ENCODE measurements at places on chromosomes 6 and 20. TPM values are rescaled to one million over a fixed set of nuclear protein-coding genes. Genes with fewer than 3 reads are reported as not detected.

DNA sequence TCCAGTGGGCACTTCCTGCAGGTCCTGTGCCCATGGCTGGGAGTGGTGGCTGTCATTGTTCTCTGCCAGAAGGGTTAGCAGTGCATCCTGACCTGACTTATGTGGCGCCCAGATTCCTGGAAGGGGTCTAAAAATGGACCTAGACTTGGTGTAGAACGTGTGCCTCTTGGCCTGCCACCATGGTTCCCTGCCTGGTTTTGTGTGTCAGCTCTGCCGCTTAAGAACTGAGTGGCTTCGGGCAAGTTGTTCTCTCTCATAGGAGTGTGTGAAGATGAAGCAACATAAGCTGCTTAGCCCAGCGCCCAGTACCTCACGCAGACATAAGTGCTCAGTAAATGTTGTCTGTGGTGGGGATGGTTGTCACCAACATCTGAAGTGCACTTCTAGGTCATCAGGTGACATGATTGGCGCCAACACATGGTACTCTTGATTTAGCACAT lies 52.1 kb downstream of the PTPN1 start:
- DNase-seq = no peak
- H3K27ac ChIP-seq = no peak overlapping the region
- H3K27me3 ChIP-seq = no peaks in the 10 kb centered on the region

- H3K4me1 ChIP-seq = peaks cover 34% of the 10 kb centered on the region
- H3K27me3 ChIP-seq = no peaks in the 10 kb centered on the region
- DNase-seq = peak; percentile 74
- no peaks in the 10 kb centered on the region for H3K36me3 ChIP-seq
- H3K27ac ChIP-seq = peak overlapping the region; percentile 69
These were observed 62.9 kb downstream of the MRPL14 start for GRCh38 chr6:44064089-44064947.

- no peak overlapping the region for H3K27ac ChIP-seq
- no peak for DNase-seq
- H3K4me3 ChIP-seq = no peak overlapping the region
- no peaks in the 10 kb centered on the region for H3K36me3 ChIP-seq
These were observed 328.5 kb upstream of the MAP3K7 start for GRCh38 chr6:90915224-90915915.

DNA sequence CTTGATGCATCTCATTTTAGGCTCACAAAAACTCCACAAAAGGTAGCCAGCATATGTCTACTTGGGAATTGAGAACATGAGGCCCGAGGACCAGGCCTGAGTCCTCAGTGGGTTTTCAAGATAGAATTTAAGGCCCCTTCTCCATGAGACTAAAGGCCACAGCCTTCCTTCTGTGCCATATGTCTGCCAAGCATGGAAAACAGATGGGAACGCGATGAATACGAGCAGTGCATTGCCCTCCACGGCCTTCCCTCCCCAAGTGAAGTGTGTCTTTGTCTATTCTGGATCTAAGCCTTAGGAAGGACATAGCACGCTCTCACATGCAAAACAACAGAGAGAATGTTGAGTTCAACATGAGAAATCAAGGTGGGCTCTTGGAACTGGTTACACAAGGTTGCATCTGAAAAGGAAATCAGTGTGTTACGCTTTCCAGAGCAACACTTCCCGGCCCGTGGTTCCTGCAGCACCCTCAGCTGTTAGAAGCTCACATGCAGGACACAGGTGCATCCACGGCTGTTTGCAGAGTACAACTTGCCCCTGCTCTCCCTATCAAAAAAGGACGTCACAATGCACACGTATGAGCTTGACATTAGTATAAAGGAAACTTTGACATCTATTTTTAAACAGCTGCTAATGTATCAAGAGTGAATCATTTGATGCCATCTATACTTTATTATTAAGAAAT lies 229.9 kb downstream of the NRN1 start:
- no peaks in the 10 kb centered on the region for H3K36me3 ChIP-seq
- no peak overlapping the region for H3K4me3 ChIP-seq
- no peak for DNase-seq
- no peak overlapping the region for H3K27ac ChIP-seq
- H3K4me1 ChIP-seq = no peaks in the 10 kb centered on the region
- H3K27me3 ChIP-seq = no peaks in the 10 kb centered on the region

DNA sequence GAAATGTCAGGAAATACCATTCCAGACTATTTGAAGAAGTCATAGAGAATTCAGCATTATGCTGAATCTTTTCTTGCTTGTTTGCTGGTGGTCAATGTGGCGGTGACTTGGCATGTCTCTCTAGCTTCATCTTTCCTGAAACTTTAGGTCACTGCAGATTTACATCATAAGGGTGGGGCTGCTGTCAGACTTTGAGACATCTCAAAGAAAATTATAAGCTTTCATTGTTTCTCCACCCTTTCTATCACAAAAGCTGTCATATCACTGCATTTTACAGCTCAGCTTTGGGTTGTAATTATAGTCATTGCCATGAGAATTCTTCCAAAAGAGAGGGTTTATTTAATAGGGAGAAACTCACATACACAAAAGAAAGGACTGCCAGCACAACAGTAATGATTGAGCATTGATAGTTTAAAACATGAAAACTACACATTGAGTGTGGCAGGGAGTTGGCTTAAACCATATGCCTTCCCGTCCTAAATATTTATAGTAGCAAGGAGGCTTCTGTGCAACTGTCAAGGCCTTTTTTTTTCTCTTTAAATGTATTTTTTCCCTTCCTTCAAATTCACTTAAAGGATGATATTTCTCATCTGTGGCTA lies 44.7 kb upstream of the LRRC1 start:
- H3K27ac ChIP-seq = no peak overlapping the region
- no peaks in the 10 kb centered on the region for H3K36me3 ChIP-seq
- no peaks in the 10 kb centered on the region for H3K4me1 ChIP-seq
- DNase-seq = no peak

- peak overlapping the region; percentile 46 for H3K4me3 ChIP-seq
- no peaks in the 10 kb centered on the region for H3K27me3 ChIP-seq
- no peaks in the 10 kb centered on the region for H3K36me3 ChIP-seq
- H3K27ac ChIP-seq = peak overlapping the region; percentile 73
- DNase-seq = no peak
- H3K4me1 ChIP-seq = peaks cover 32% of the 10 kb centered on the region
These were observed 66.7 kb upstream of the ZNF217 start for GRCh38 chr20:53660078-53660909.

GRCh38 chr6:112008482-112008881 lies 45.4 kb upstream of the CCN6 start:
- H3K4me3 ChIP-seq = no peak overlapping the region
- no peak overlapping the region for H3K27ac ChIP-seq
- H3K27me3 ChIP-seq = no peaks in the 10 kb centered on the region

GRCh38 chr6:138486249-138487101 lies 12.8 kb downstream of the NHSL1 start:
- no peaks in the 10 kb centered on the region for H3K27me3 ChIP-seq
- no peaks in the 10 kb centered on the region for H3K36me3 ChIP-seq
- no peak for DNase-seq
- no peak overlapping the region for H3K27ac ChIP-seq
- H3K4me1 ChIP-seq = no peaks in the 10 kb centered on the region

DNA sequence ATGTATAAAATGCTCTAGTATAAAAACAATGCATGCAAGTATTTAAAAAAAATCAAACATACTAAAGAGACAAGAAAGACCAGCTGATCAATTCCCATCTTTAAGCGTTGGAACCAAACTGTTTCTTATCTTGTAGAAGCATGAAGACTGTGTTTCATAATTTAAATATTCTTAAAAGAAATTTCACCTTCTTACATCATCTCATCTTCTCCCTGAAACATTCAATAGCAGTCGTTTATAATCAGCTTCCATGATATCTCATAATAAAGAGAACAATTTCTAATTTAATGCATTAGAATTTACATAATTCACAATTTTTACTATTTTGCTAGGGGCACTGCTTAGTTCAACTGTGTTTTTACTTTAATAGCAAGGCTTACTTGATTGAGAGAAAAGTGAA lies 468.1 kb upstream of the MARCKS start:
- H3K27ac ChIP-seq = no peak overlapping the region
- no peaks in the 10 kb centered on the region for H3K36me3 ChIP-seq
- no peaks in the 10 kb centered on the region for H3K27me3 ChIP-seq
- H3K4me3 ChIP-seq = no peak overlapping the region

GRCh38 chr6:159031846-159032245 lies 12.9 kb downstream of the TAGAP start:
- H3K27ac ChIP-seq = no peak overlapping the region
- H3K27me3 ChIP-seq = no peaks in the 10 kb centered on the region
- DNase-seq = no peak
- no peaks in the 10 kb centered on the region for H3K36me3 ChIP-seq

- no peaks in the 10 kb centered on the region for H3K27me3 ChIP-seq
- no peak overlapping the region for H3K4me3 ChIP-seq
- peak overlapping the region; percentile 82 for H3K27ac ChIP-seq
- peak; percentile 79 for DNase-seq
- H3K4me1 ChIP-seq = peaks cover 3% of the 10 kb centered on the region
These were observed 83.8 kb downstream of the IYD start for GRCh38 chr6:150452428-150453243.

DNA sequence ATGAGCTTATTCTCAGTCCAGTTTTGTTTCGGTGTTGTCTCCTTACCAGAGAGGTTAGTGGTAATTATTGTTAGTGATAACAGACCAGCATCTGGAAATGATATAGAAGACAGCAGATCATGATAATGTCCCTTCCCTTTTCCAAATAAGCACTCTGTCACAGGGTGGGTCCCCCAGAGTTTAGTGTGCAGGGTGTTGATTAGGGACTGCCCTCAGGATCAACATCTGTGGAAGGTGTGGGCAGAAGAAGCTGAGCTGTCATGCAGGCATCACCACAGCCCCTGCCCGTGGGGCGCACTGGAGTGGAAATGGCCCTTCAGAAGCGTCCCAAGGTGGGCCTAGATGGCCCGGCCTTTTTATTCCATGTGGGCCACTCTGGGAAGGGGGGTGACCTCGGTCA lies 67.6 kb upstream of the DTNBP1 start:
- no peaks in the 10 kb centered on the region for H3K36me3 ChIP-seq
- no peak overlapping the region for H3K4me3 ChIP-seq

DNA sequence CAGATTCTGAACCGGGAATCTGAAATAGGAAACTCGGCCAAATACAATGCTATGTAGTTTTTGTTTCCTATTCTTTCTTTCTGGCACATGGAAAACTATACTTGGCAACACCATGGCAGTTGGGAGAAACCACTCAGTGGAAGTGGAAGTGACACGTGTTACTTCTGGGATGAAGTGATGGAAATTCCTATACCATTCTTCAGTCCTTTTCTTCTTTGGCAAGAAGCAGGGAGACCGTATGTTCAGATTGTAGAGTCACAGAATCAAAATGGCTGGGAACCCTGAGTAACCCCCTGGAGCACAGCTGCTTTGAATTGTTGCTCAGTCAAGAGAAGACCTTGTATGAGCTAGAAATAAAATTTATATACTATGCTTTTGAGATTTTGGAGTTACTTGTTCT lies 18.8 kb upstream of the TINAG start:
- DNase-seq = no peak
- H3K36me3 ChIP-seq = no peaks in the 10 kb centered on the region
- H3K4me3 ChIP-seq = no peak overlapping the region
- H3K27ac ChIP-seq = no peak overlapping the region
- H3K27me3 ChIP-seq = no peaks in the 10 kb centered on the region
- H3K4me1 ChIP-seq = no peaks in the 10 kb centered on the region

DNA sequence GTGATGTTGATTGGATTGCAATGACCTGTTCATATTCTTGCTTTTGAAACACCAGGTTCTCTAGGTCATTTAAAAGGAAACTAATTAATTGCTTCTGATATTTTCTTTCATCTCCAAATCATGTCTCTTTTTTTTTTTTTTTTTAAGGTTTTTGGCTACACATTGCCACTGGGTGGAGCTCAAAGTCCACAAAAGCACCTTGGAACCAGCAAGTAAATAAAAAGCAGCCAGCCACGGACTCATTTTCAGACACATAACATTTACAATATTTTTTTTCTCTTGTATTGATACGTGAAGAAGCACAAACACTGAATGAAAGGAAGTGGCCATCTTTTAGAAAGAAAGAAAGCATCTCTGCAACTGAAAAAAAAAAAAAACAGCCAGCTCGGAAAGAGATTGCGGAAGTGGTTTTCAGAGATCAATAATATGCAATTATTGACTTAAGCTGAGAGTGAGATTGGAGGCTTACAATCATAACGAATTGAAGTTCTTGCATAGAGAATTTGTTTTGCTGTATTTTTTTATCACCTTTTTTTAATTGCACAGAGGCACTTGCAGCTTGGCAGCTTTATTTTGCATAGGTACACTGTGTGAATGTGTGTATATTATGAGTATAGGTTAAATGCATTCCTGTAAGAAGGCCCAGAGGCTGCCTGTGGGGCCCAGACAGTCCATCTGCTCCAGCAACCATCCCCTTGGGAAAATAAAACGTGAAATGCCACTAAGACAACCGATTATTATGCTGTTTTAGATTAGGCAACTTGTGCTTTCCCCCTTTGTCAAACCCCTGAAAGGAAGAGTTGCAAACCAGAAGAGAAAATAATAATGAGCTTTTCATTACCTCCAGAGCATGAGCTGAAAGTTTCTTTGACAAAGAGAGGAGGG lies 28.2 kb downstream of the CGA start:
- no peaks in the 10 kb centered on the region for H3K27me3 ChIP-seq
- H3K4me1 ChIP-seq = no peaks in the 10 kb centered on the region
- peak; percentile 24 for DNase-seq
- H3K36me3 ChIP-seq = no peaks in the 10 kb centered on the region

Gene NKX2-4
- total RNA-seq = not detected

Gene HAO1
- total RNA-seq = not detected

Gene WFDC12
- not detected for total RNA-seq

Gene CCDC170
- 0.31 TPM for total RNA-seq

Gene PNPLA1
- total RNA-seq = not detected

Gene TFAP2C
- 0.31 TPM for total RNA-seq

Gene TRAPPC3L
- 0.11 TPM for total RNA-seq

Gene FAM83C
- total RNA-seq = not detected

Gene PAK5
- total RNA-seq = not detected

Gene TUBB2B
- total RNA-seq = 0.90 TPM

Gene TMEM151B
- not detected for total RNA-seq

Gene HSD17B8
- 16.9 TPM for total RNA-seq
